ENCODE measurements at places on chromosomes 5 and 9.

GRCh38 chr5:81121836-81122630, 111.1 kb upstream of the CKMT2 start:
- no peak for DNase-seq

DNA sequence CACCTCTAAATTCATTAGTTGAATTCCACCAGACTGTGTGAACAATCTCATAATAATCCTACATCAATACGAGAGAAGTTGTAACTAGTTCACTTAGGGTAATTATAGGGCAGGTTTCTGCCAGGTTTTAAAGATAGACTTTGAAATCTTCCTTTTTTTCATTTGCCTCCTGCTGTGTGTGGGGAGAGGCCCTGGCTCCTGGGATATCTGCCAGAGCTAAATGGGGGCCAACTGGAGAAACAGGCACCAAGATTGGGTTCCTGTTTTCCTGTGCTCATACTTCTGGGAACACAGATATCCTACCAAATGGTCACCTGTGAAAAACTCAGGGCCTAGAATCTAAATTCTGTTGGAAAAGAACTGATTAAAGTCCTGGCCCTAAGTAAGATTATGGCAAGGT, 42.3 kb downstream of the SH3RF2 start:
- no peak for DNase-seq

- DNase-seq: no peak
Observed at GRCh38 chr9:130188860-130189481, 16.8 kb downstream of the NCS1 start.

- DNase-seq: peak; percentile 50
Observed at GRCh38 chr5:77882670-77883257, 106.6 kb upstream of the TBCA start.

DNA sequence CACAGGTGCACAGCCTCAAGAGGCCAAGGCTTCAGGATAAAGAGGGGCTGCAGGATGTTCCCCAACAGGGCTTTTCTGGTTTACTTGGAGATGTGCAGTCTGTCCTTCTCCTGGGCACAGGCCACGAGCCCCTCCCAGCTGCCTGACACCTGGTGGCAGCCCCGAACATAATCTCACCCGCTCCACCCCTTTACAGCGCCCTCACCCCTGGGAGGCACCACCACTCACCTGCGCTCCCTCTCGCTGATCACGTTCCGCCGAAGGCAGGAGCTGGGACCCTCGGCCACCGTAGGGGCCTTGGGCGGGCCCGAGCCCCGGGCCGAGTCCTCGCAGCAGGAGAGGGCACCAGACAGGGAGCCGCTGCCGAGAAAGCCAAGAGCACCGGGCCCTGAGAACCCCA, 514 bp downstream of the SOHLH1 start:
- DNase-seq: no peak

GRCh38 chr9:87771316-87772006, 45.5 kb downstream of the CTSL start:
- DNase-seq: no peak

GRCh38 chr5:150272531-150272930, 17.0 kb downstream of the CAMK2A start:
- peak; percentile 66 for DNase-seq

- no peak for DNase-seq
Observed at GRCh38 chr9:137115394-137116026, 977 bp upstream of the DPP7 start.

- DNase-seq: no peak
Observed at GRCh38 chr5:160539431-160539830, 117.8 kb downstream of the PTTG1 start.

- DNase-seq: no peak
Observed at GRCh38 chr5:130805648-130806047, 359.4 kb downstream of the HINT1 start.

DNA sequence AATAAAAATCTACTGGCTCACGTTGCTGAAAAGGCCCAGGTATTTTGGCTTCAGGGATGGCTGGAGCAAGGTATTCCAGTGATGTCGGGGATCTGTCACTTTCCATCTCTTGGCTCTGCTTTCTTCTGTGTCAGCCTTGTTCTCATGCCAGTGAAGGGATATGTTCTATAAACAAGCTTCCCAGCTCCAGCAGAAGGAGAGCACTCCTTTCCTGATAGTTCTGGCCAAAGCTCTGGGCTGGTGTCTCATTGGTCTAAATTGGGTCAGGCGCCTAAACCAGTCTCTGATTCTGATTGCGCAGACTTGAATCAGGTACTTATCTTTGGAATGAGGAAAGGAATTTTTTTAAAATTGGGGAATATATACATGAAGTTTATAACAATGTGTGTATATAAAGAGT, 5.1 kb downstream of the SNX30 start:
- no peak for DNase-seq

DNA sequence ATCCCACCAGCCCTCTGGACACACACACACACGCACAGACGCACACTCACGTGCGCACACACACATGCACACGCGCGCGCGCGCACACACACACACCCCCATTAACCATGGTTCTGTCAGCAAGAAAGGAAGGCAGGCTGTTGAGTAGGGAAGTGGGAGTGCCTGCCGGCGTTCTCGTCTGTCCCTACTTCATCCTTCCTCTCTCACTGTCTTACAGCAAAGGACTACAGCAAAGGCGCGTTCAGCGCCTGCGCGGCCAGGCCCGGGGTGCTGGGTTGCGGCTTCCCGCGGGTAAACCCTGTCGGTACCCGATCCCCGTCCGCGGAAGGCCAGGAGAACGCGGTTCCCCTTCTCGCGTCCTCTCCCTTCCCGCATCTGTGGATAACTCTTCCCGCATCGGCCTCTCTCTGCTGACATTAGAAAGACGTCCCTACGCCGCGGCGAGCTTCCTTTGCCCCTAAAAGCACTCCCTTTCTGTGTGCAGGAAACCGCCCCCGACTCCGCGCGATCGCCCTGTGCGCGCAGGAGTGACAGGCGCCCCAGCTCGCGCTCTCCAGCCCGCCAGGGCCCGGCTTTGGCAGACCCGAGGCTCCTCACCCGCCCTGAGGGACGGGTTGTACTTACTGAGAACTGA, 219.2 kb downstream of the AGTPBP1 start:
- DNase-seq: peak; percentile 20

DNA sequence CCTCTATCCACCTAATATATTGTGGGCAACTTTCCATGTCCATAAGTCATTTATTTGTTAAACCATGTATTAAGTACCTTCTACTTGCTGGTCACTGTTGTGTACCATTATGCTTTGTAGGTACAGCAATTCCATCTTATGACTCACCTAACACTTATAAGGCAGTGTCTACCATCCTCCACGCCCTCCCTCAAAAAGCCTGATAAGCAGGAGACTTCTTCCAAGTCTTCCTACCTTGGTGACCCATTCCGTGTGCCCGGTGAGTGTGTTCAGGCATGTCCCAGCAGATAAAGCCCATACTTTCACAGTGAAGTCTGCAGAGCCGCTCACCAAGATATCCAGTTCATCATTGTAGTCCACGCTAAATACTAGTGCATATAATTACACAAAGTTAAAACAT, 17.4 kb downstream of the FBXW2 start:
- DNase-seq: peak; percentile 93

DNA sequence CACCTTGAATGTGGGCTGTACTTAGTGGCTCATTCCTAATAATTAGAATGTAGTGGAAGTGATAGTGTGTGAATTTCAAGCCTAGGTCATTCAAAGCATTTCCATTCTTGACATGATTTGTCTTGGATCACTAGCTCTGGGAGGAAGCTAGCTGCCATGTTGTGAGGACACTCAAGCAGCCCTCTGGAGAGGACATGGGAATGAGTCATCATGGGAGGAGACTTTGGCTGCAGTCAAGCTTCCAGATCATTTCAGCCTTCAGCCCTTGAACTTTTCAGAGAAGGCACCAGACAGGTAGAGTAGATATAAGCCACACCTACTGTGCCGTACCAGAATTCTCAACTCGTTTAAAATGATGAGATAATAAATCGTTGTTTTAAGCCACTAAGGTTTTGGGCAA, 506.9 kb downstream of the ZNF608 start:
- DNase-seq: no peak

DNA sequence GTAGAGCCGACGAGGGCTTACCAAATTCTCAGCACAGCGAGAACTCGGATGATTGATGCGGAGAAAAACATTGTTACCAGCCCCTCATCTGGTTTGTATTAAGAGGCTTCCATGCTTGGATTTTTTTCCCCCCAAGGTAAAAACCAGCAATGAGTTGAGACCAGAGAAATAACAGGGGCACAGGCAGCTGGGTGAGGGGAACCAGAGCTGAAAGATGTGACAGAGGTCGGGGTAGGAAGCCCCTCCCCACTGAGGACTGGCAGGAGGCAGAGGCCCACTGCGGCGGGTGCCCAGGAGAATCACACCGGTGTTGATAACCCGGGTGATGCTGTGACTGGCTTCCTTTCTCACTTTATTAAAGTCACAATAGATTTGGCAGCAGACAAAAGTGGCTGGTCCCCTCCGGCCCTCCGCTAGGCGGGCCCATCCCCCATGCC, 116.5 kb upstream of the PHYKPL start:
- no peak for DNase-seq

DNA sequence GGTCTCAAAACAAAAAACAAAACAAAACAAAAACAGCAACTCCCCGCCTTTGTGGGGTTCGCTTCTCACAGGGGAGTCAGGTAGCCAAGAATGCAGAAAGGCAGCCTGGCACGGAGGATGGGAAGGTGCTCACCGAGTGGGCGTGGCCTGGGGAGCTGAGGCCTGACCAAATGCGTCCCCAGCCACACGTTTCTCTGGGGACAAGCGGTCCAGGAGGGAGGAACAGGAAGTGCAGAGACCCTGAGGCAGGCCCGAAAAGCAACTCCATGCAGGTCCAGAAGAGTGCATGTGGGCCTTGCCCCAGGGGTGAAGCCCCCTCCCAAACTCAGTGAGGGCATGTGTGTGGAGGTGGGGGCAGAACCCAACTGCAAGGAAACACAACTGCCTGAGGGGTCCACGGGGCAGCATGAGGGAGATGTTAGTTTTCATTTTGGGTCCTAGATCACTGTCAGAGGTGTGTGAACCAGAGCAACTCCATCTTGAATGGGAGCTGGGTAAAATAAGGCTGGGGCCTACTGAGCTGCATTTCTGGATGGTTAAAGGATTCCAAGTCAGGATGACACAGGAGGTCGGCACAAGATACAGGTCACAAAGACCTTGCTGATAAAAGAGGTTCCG, 2.6 kb upstream of the UAP1L1 start:
- DNase-seq: no peak

DNA sequence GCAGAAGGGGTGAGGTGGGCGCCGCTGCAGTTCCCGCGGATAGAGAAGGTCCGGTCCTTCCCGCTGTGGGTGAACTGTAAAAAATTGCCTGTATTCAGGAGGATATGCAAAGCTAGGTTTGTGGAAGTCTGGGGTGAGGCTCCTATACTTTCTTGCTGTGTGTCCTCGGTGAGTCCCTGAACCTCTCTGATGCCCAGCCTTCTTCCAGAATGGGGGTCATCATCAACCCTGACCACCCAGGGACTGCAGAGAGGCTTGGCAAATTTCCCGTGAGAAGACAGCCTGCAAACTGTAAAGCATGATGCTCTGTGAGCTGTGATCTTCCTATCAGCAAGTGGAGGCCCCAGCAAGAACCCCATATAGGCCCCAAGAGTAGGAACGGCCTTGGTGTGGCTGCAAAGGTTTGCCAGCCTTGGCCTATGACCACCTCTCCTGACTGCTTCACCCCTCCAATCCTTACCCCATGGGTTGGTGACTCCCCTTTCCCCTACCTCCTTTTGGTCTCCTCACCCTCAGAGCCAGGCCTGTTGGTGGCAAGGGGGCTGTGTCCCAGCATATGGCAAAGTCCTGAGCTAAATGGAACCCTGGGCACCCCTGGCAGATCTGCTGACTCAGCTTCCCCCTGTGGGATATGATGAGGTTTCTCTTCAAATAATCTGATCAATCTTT, 760 bp downstream of the ALDH1B1 start:
- peak; percentile 35 for DNase-seq

- no peak for DNase-seq
Observed at GRCh38 chr9:107973451-107973850, 483.9 kb upstream of the KLF4 start.

DNA sequence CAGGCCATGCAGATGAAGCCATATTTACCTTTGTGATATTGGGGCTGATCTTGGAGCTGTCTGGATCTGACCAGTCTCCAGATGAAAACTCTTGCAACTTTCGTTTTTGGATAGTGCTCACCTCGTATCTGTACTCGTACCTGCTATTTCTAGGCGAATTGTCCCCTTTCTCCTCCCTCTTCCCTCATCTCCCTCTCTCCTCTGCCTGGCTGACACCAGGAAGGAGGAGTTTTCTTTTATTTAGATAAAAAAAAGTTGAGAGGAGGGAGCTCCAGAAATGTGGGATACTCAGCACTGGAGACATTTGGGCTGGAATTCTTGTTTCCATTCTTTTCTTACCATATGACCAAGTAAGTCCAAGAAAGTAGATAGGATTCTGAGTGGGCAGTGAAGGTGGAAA, 54.6 kb upstream of the ABL1 start:
- DNase-seq: no peak

DNA sequence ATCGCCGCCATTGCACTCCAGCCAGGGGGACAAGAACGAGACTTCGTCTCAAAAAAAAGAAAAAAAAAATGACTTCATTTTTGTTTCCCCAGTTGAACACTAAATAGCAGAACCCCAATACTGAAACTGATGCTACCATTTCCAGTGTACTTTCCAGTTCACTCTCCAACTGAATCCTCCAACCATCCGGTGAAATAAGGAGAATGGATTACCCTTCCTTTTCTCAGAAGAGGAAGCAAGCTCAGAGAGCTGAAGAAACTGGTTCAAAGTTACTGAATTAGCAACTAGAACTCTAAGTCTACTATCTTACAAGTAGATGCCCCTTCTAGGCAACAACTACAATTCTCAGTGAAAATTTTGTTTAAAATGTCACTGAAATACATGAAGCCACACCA, 3.9 kb downstream of the FAM13B start:
- DNase-seq: no peak

- DNase-seq: no peak
Observed at GRCh38 chr5:14343376-14343775, 200.2 kb downstream of the TRIO start.

DNA sequence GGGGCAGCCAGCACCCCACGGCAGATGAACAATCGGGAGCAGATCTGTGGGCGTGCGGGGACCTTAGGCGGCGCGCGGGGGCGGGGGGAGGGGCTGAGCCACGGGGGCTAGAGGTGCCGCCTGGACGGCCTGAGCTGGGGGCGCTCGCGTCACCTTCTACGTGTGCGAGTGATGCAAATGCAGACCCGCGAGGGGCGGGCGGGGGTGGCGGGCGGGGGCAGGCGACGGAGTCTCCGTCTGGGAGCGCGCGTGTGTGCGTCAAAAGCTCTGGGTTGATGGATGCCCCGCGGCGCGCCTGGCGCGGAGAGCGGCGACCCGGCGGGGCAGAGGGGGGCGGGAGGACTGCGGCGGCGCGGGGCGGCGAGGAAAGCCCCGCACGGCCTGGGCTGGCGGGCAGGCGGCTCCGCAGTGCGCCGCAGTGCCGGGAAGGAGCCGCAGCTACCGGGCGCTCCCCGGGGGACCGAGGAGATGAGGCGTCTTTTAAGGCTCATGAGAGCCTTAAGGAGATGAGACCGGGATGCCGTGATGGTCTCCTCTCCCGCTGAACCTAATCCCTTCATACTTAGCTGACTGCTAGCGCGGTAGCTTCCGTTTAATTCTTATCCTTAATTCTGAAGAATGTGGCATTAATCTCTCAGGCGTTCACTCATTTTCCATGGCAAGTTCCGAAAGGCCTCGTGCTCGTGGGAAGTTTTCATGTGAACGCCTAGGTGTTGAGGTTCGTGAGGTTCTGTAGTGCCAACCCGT, 1.5 kb downstream of the SV2C start:
- DNase-seq: no peak

Measured in RWPE1 (cell line).